LoVo (cell line): ENCODE measurements at places on chromosomes 1 and 21.
A peak's percentile ranks its signal among the peaks of the same experiment; 100 is the strongest.

GRCh38 chr1:32761936-32762335 lies 55.2 kb downstream of the YARS1 start:
- DNase-seq = no peak

DNA sequence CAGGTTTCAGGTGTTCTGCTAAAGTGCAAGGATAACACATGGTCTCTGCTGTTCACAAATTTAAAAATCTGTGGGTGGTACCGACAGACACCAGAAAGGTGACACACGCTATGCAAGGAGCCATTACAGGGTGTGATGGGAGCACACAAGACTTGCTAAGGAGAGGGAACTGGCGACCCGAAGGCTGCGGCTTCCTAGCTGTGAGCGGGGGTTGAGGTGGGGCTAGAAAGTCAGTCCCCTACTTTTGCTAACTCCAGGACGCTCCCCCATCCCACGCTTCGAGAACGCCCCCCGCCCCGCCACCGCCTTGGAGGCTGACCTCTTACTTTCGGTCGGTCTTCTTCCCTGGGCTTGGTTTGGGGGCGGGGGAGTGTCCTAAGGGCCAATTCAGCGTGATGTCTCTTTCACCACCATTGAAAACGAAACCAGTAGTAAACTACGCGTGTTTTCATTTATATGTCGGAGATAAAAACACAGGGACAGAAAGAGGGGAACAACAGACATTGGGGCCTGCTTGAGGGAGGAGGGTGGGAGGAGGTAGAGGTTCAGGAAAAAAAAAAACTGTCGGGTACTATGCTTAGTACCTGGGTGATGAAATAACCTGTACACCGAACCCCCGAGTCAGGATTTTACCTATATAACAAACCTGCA lies 1.1 kb downstream of the CKS1B start:
- DNase-seq = peak; percentile 49

- DNase-seq = no peak
Measured at GRCh38 chr21:14484188-14485009, 61.7 kb downstream of the SAMSN1 start.

DNA sequence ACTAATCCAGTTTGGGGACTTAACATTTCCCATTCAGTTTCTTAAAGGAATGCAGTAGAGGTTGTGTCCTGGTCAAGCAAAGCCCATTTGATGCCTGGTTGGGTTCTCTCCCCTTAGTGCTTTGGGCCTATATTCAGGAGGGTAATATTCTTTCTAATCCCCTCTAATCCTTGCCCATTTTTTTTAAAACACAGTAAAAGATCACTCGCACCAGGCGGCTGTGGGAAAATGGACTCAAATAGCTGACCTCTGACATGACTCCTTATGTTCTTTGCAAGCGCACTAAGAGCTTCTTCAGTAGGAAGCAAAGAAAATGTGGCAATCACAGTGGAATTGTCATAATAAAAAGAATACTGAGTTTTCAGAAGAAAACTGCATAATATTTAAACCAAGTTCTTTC lies 49.9 kb downstream of the WNT2B start:
- no peak for DNase-seq

- peak; percentile 37 for DNase-seq
Measured at GRCh38 chr1:32876341-32877210, 5.9 kb upstream of the FNDC5 start.

DNA sequence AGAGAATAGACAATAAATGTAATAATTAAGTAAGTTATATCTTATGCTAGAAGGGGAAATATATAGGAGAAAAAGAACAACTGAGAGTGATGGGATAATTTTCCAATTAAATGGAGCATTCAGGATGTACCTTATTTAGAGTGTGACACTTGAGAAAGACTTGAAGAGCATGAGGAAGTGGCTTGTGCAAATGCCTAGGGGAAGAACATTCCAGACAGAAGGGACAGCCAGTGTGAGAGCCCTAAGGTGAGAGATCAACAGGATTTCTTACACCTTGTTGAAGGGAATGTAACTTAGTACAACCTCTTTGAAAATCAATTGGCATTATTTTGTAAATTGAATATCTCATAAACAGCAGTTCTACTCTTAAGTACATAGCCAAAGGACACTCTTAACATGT lies 28.8 kb upstream of the TSPAN2 start:
- no peak for DNase-seq

- DNase-seq = no peak
Measured at GRCh38 chr1:43887748-43888147, 45.9 kb upstream of the ARTN start.

- DNase-seq = no peak
Measured at GRCh38 chr1:78298349-78298748, 192.4 kb upstream of the PTGFR start.

DNA sequence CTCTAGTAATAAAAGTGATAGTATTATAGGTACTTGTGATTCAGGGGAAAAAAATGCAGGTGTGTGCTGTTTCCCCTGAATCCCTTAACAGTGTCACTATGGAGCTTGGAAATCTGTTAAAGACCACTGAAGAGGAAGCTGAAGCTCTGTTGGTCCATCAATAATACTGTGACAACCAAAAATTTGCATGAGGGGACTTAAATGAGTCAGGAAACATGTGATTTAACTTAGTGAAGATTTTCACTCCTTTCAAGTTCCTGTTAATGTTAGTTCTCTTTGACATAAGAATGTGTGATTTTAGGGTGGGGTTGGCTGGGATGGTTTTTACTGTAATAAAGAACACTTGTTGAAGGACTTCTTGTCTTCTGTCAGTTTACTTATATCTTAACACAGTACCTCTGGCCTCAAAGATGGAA lies 32.0 kb downstream of the VANGL2 start:
- peak; percentile 61 for DNase-seq

DNA sequence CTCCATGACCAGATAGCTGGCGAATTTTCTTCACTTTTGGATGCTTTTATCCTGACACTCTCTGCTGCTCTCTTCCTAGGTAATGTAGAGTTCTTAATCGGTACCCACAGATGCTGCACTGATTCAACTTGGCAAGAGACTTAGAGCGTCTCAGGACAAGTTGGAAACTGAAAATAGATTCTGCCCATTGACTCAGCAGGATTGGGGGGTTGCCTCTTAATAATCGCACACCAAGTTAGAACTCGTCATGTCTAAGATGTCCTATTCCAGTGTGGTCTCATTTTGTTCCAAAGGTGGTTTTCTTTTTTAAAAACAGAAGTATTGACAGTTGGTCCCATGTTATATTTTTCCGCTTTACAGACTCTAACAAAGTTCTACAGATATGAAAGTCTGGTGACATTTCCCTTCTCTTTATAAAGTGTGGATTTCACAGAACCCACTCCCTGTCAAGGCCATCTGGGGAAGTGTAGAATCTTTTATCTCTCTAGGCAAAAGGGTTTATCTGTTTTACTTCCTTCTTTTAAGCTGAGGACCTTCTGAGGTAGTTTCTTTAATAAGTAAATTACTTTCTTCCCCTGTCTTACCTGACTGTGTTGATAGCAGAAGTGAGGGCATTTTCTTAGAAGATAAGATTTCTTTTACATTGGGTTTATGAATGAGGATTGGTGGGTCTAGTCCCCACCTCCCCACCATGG lies 12.1 kb upstream of the DIPK1A start:
- no peak for DNase-seq

DNA sequence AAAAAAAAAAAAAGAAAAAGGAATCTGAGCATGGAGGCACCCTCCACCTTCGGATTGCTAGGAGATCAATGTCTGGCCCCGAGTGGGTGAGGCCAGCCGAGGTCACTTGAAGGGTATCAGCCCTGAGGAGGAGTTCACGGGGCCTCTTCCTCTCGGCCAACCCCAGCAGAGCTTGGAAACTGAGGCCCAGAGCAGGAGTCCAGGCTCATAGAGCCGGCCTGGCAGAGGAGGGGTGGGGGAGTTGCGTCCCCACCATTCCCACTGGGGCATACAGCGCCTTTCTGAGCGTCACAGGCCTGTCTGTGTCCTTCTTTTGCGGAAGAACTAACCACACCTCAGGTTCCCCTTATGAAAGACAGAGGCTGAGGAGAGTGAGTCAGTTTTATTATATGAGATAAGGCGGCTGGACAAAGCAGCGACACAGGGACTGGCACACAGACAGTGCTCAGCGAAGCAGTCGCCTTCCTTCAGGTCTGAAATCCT lies 17.1 kb upstream of the EPHA2 start:
- peak; percentile 93 for DNase-seq

DNA sequence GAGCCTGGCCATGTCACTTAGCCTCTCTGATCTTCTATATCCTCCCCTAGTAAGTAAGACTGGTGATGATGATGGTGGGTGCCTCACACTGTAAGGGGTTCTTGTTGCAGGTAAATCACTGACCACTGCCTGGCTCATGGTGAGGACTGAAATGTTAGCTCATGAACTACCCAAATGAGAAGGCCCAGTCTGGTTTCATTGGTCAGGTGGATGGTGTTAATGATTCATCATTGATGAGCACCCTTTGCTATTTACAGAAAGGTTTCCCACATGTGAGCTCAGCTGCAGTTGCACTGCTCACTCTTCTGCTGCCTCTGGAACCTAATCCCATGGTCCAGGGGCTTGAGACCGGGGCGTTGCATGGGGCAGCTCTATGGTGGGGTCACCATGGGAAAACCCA lies 417.7 kb downstream of the PRDM2 start:
- no peak for DNase-seq

DNA sequence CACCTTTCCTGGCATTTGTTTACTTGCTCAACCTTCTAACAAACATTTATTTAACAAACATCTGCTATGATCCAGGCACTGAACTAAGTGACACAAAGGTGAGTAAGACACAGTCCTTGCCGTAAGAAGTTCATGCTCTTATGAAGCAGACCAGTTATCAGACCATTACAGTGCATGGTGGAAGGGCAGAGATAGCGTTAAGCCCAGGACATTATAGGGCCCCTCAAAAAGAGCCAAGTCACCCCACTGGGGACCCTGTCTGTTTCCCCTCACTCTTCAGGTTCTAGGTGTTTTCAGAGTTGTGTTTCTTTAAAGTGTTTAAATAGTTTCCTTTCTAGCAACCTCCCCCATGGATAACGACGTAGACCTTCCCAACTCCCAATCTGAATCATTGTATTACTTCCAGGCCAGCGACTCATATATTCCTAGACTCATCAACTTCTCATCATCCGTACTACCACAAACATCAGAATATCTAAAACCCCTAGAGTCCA lies 39.3 kb downstream of the TCP10L start:
- no peak for DNase-seq

DNA sequence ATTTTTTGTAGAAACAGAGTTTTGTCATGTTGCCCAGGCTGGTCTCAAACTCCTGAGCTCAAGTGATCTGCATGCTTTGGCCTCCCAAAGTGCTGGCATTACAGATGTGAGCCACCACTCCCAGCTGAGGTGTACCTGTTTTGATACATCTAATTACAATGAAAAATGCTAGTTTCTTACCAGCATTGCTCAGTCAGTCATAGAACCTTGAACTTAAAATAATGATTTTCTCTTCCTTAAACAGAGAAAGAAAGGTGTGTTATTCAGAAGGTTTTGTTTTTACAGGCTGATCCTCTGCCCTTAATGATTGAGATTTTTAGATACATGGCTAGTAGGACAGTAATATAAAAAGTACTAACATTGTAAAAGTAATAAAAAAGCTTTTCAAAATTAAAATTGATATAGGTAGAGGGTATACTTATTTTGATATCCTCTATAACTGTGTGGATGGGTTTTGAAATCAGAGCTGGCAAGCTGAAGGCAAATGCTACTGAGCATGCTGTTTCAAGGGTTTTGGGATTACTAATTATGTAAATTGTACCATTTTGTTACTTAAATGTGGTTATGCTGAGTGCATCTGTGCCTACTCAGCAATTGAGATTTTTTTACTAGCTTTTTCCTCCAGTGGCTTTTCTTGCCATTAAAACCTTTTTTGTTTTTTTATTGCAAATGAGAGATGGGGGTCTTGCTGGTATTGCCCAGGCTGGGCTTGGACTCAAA lies 16.1 kb downstream of the PRRC2C start:
- DNase-seq = no peak

- no peak for DNase-seq
Measured at GRCh38 chr1:58699011-58699762, 675 bp downstream of the MYSM1 start.

DNA sequence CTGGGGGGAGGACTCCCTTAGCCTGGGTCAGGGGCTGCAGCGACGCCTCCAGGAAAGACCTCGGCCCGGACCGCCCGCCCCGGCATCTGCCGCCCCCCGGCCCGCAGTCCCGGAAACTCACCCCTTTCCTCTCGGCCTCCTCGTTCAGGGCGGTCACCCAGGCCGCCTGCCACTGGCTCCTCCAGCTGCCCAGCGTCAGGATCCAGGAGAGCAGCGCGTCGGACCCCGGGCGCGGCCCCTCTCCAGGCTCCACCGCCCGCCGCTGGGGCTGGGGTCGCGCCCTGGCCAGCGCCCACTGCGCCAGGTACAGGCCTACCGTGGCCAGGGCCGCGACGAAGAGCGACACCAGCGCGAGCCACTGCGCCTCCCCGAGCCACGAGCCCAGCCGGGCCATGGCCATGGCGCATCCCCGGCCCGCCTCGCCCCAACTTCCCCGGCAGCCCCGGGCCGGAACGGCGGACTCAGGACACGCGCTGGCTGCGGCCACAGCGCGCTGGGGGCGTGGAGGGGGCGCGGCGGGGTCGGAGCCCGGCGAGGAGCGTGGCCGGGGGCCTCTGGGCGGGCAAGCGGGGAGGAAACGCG lies 478 bp downstream of the C2CD2 start:
- DNase-seq = no peak

DNA sequence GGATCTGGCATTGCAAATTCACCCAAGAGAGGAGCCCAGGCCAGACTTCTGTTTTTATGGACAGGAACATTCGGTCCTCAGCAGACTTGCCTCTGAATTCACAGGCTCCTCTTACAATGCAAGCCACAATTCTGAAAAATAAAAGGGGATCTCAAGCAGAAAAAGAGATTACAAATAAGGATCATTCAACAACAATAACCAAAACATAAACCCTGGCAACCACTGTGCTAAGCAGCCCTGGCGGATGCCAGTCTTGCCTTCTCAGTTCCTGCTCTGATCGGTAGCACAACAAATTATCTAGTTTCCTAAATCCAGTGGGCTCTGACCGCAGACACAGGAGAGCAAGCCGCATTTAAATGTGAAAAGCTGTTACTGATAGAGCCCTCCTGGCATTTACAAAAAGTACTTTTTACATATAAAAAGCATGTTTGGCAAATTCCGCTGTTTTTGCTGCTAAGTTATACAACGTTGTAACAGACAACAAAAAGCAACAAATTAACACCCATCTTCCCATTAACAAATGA lies 123.4 kb upstream of the FOXD3 start:
- no peak for DNase-seq

DNA sequence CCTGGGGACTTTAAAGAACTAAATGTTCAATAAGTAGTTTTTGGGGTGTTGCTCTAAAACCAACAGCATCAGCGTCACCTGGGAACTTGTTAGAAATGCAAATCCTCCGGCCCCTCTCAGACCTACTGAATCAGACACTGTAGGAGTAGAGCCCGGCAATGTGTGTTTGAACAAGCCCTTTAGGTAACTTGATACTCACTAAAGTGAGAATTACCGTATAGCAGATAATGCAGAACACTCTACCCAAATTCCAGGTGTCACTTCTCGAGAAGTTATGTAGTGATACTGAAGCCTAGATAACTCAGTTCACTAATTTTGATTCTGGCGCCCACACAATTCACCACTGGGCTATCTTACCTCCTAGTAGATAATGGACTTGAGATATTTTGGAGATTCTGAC lies 3.7 kb upstream of the DPT start:
- DNase-seq = no peak
